ENCODE measurements at places on chromosomes 7 and 10.

DNA sequence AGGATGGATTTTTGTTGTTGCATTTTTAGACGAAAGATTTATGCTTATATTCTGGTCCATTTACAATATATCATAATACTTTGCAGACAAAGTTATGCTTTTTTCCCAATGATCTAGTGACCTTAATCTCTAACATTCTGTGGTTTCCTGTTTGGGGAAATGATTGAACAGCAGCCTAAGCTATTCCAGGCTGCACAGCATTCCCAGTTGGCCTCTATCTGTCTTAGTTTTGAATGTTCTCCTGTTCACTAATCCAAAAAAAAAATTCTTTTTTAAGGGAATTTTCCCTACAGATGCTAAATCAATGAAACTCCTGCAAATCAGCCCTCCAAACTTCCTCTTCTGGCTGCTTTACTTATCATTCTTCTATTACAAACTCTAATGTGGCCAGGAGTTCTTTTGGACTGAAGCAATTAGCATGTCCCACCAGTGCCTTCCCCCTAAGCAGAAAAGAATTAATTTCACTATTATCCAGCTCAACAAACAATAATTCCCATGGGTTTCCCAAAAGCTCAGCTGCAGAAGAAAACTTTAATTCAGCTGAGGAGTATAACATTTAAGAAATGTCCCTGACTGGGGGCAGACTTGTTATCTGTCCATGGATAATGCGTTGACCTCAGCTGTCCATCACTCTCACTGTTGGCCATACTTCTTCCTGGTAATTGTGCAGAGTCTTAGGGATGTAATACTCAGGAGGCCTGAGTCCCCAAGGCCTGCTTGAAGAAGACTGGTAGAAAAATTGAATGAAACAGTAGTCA is 81.9 kb upstream of the TRIL start:
- DNase-seq, result peak; percentile 1

DNA sequence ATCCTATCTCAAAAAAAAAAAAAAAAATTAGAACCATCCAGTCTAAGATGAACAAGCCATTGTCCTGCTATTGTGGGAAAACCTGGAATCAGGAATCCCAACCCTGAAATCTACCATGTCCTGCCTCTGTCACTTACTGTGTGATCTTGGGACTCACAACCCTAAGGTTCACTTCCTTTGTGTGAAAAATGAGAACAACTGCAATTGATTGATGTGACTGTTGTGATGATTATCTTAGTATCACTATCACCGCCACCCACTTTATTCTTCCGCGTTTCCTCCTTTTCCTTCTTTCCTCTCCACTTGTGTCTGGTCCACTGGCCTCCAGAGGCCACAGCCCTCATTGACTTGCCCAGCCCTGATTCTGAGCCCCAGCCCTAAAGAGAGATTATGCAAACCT is 12.6 kb upstream of the PRTFDC1 start:
- no peak for DNase-seq

DNA sequence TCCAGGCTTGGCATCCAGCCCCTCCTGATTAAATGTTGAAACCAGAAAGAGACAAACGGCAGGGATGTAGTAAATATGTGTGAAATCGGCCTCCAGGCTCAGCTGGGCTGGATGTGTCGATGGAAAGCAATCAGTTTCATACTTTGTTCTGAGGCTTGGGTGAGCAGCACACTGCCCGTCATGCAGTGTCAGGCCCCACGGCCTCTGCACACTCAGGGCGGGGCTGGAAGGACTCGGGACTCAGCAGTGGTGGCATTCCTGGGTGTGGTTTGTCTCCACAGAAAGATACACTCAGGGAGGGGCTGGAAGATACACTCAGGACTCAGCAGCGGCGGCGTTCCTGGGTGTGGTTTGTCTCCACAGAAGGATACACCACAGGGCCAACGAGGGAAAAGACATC is 22.0 kb downstream of the ADGRA1 start:
- no peak for DNase-seq

GRCh38 chr10:13483951-13484350 is 44.9 kb downstream of the BEND7 start:
- no peak for DNase-seq

- DNase-seq, result no peak
Measured at GRCh38 chr7:128903621-128904361, 6.7 kb downstream of the KCP start.

GRCh38 chr7:137820156-137820555 is 26.6 kb downstream of the DGKI start:
- no peak for DNase-seq

DNA sequence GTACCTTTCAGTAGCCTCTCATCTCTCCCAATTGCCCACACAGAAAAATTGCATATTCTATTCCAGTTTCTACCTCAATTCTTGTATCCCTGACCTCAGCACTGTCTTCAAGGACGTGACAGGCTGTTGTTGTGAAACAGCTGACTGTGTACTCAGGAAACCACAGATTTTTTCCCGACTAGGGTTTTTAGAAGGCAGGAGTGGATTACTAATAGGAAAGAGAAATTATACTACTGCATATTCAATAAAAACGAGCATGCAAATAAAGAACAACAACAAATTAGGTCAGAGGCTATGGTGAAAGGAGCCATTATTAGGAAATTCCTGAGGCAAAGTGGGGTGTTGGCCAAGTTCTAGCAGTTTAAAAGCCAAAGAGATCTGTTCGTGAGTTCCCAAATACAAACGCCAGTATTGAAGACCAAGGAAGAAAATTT is 93.4 kb downstream of the DOCK4 start:
- DNase-seq, result peak; percentile 33

DNA sequence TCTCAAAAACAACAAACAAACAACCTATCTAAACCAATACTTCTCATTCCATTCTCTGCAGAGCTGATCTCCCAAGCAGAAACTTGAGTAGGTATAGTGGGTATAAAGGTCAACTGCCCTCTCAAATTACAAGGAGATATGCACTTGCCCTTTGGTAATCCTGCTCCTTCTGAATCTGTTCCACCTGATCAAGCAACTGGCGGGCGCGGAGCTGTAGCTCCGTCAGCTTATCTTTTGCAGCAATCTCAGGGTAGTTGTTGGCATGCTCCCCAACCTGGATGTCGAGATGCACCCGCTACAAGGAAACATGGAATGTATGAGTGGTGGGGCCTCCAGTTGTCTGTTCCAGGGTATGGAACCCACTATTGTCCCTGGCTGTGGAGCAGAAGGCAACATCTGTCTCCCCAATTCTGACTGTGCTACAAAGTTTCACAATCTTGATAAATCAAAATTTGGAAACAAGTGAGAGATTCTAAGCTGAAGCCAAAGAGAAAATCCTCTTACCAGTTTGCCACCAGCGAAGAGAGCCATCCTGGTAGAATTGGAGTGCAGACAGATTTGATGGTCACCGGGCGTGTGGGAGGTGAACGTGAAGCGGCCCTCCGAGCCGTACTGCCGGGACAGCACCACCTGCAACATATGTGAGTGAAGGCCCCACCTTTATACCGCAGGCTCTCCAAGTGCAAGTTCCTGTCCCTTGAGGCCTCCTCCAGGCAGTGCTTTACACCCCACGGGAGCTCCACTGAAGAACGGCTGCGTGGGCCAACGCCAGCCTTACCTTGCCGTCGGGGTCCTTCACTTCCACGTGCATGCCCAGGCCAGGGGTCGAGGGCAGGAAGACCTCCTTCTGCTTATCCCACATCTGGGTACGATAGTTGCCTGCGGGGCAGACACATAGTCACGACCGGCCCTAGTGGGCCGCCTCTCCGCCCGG is 819 bp downstream of the TMED4 start:
- no peak for DNase-seq

- no peak for DNase-seq
Measured at GRCh38 chr7:25628446-25628845, 400.2 kb upstream of the NPVF start.

Measured in pulmonary artery endothelial cell (primary cell).